Fibroblast of skin of left quadriceps (primary cell): ENCODE measurements at places on chromosomes 7 and 10.

- DNase-seq = no peak
These were observed 115.2 kb downstream of the TES start for GRCh38 chr7:116325517-116325916.

DNA sequence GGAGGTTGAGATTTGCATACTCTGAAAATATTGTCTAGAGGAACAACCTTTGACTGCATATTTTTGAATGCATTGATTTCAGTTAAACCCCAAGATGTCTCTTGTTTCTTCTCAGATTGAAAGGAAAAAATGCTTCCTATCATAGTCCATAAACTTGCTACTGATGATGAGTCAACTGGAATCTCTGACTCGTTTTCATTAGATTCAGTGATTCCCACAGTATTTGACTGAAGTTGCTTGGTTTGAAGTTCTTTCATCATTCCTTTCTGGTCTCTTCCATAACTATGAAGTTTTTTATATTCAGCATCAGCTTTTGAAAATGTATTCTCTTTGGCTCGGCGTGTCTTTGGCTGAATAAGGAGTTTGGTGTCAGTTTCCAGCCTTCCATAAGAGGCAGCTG is 10.7 kb downstream of the PEX1 start:
- DNase-seq = no peak

GRCh38 chr10:93515071-93516005 is 18.9 kb downstream of the CEP55 start:
- no peak for DNase-seq

DNA sequence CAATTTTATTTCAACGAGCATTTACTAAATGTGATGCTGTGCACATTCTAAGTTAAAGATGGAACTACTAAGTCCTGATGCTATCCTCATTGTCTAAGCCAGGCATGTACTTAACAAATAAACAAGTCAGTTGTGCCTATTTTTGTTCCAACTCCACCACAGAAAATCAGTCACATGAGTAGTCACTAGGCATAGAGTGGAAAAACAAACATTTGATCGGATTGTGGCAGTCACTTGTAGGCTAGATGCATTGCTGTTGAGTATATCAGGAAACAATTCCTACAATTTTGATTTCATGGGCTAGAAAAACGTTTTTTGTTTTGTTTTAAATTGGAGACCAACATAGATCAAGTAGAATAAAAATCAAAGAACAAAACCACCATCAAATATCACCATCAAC is 177.6 kb upstream of the SLC25A13 start:
- no peak for DNase-seq

- DNase-seq = no peak
These were observed 1.5 kb downstream of the TRIL start for GRCh38 chr7:28956608-28957063.

GRCh38 chr7:116197360-116197759 is 13.0 kb upstream of the TES start:
- DNase-seq = peak; percentile 88

DNA sequence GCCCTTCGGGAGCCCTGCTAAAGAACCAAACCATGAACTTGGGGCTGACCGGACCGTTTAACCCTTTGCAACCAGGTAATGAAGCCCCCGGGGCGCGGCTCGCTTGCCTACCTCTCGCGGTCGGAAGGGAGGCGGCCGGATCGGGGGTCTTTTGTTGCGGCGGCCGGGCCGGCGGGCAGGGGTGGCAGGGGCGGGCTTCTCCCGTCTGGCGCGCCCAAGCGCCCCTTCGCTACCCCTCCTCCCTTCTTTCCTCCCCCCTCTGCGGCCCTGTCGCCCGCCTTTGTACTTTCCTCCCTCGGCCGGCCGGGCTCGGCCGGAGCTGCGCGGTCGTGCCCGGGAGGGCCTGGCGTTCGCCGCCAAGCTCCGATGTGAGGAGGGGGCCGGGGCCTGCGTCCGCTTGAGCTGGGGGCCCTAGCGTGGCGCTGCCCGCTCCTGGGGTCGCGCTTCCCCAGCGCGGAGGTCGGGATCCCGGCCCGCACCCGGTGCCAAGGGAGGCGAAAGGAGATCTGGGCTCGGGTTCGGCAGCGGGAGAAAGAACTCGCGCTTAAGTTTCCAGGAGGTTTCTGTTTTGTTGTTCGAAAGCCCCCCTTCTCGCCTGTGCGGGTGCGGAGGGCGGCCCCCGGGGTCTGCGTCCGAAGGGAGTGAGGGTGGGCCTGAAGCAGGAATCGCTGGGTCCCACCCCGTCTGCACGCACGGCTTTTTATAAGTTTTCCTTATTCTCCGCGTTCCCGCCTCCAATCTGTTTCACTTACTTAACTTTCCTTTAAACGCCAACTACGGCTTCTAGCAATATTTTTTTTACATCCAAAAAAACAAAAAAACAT is 436.8 kb upstream of the GALNT17 start:
- DNase-seq = no peak

GRCh38 chr7:114126095-114126494 is 207.3 kb upstream of the PPP1R3A start:
- DNase-seq = no peak

DNA sequence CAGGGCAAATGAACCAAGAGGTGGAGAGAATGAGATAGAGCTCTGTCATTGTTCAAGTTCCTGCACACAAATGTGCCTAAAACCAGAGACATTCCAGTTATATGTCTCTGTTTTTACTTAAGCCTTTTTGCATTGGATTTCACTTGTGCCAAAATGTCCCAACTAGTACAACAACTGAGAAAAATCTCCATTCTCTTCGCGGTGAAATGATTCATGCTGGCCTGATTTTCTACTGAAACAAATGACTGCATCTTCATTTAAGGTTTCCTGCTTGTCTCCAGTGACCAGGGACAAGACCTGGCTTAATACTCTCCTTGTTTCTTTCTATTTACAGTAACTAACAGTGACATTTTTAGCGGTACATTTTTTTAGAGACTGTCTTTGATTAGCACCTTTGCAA is 714.9 kb downstream of the KCNMA1 start:
- no peak for DNase-seq

DNA sequence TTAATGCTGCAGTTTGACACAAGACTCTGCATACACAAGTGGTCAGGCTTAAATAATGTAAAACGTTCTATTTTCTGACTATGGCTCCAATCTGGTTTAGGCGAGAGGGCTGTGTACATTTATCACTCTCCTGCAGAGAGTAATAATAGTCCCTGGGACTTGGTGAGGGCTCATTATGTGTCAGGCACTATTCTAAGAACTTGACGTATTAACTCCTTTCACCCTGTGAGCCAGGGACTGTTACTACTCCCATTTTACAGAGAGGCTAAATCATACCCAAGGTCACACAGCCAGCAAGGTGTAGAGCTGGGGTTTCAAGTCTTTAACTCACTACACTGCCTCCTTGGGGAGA is 187.2 kb upstream of the LYZL2 start:
- DNase-seq = no peak

- no peak for DNase-seq
These were observed 14.6 kb upstream of the NPS start for GRCh38 chr10:127534496-127534895.

DNA sequence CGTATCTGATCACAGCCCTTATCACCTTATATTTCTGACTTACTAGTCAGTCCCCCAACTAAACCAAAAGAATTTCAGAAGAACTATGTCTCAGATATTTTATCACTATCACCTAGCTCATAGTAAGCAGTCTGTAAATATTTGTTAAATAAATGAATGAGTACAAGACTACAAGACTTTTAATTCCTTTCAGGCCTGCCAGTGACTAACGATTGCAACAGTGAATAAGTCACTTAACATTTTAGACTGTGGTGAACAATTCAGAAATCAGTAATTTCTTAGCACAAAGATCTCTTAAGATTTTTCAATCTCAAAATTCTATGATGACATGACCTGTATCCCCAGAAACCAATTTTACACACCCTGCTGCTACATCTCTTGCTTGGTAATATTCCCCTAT is 162.2 kb downstream of the IMMP2L start:
- no peak for DNase-seq

DNA sequence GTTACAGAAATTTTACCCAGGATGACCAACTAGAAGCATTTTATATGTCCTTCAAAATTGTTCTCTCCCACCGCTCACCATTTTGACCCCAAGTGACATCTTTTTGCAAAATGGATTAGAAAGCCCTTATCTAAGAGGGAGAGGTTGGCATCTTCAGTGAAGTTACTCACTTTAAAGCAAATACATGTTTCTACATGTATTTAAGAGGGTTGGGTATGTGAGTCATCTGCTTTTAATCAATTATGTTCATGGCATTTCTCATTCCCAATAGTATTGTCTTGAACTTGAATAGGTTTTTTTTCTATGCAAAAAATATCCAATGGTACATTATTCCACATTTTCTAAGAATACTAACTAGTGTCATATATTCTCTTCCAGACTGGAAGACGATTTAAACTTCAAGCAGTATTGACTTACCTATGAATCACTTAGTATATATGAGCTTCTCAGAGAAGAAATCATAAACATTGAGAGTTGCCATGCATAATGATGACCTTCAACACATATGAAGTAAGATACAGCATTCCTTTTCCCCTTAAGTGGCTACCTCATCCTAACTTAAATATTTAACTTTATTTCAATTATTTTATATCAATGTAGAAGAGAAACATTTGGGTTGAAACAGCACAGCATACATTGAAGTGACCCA is 132.8 kb downstream of the POLR1F start:
- DNase-seq = no peak

- DNase-seq = no peak
These were observed 15.5 kb upstream of the CPXM2 start for GRCh38 chr10:123906884-123907652.

GRCh38 chr10:81875467-81876252 is 666 bp downstream of the NRG3 start:
- no peak for DNase-seq

DNA sequence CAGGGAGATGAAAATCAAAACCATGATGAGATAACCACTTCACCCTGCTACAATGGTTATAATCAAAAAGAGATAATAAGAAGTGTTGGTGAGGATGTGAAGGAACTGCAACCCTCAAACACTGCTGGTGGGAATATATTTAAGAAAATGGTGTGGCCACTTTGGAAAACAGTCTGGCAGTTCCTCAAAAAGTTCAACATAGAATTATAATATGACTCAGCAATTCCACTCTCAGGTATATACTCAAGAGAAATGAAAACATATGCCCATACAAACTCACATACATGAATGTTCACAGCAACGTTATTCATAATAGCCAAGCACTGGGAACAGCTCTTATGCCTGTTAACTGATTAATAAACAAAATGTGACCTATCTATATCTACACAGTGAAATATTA is 104.8 kb downstream of the SLC25A13 start:
- DNase-seq = no peak

GRCh38 chr10:35150308-35150707 is 23.7 kb downstream of the CREM start:
- no peak for DNase-seq

GRCh38 chr7:81769891-81770727 is at the start of gene HGF:
TSS of gene HGF (minus strand) at chr7:81770047. CDS start at chr7:81769971, 76 bp downstream.
- peak; percentile 32 for DNase-seq

- DNase-seq = no peak
These were observed 64.5 kb downstream of the TMEM209 start for GRCh38 chr7:130140551-130141160.

- no peak for DNase-seq
These were observed 12.6 kb upstream of the UBE2D1 start for GRCh38 chr10:58322072-58322834.

GRCh38 chr7:1368682-1369571 is 90.3 kb downstream of the MICALL2 start:
- no peak for DNase-seq

DNA sequence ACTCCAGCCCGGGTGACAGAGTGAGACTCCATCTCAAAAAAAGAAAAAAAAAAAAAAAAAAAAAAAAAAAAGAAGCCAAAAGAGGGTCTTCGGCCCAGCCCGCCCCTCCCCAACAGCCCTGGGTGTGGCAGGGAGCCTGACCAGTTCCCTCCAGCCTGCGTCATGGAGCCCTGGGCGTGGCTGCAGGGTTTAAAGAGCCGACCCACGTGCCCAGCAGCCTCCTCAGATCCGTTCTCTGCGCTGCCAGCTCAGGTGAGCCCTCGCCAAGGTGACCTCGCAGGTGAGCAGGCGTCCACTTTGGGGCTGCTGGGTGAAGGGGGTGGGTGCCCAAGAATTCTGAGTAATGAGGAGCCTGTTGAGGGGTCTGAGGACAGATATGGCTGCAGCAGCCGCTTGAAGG is at the start of gene FXYD4:
TSS of gene FXYD4 (plus strand) at position 219 of the 400 bp plus-strand sequence. CDS start 2,111 bp downstream, outside the sequence.
- DNase-seq = no peak

- DNase-seq = no peak
These were observed 95.2 kb upstream of the PTER start for GRCh38 chr10:16341637-16342036.

- no peak for DNase-seq
These were observed 49.0 kb downstream of the TES start for GRCh38 chr7:116259156-116259870.

- DNase-seq = no peak
These were observed 8.2 kb upstream of the BLVRA start for GRCh38 chr7:43750016-43750887.

GRCh38 chr7:134452991-134453473 is 5.9 kb downstream of the AKR1B1 start:
- DNase-seq = no peak

GRCh38 chr10:102994531-102995295 is 76.6 kb downstream of the CNNM2 start:
- DNase-seq = no peak

DNA sequence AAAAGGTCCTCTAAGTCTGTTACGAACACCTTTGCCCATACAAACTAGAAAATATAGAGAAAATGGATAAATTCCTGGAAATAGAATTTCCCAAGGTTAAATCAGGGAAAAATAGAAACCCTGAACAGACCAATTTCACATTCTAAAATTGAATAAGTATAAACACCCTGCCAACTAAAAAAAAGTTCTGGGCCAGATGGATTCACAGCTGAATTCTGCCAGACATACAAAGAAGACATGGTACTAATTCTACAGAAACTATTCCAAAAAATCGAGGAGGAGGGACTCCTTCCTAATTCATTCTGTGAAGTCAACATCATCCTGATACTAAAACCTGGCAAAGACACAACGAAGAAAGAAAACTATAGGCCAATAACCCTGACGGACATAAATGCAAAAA is 400.4 kb upstream of the SEMA3A start:
- DNase-seq = no peak

- peak; percentile 95 for DNase-seq
These were observed 152.7 kb downstream of the SKIDA1 start for GRCh38 chr10:21372651-21373410.

DNA sequence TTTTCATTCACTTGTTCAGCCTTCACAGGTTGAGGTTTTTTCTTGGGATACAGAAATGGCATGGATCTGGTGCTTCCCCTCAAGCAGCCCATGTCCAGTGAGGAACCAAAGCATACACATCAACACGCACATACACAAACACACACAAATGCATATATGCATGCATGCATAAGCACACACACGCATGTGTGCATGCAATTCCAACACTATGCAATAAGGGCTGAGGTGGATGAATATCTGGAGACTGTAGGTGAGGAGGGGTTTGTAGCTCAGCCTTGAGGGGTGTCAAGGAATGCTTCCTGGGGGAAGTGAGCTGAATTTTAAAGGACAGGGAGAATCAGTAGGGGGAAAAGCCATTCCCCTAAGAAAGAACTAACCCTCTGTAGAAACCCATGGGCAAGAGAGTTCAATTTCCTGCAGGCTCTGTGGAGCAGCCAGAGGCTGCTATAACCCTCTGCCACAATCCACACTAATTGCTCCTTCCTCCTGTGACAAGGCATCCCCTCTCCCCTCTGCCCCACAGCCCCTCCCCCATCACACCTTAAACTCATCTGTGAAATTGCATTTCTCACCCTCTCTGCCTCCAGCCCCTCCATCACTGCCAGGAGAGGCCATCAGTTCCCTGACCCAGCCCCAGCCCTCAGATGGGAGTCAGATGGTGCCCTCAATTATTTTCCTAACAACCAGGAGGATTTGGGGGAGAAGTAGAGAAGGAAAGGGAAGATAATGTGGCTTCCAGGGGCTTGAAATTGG is 316.4 kb downstream of the RPS24 start:
- no peak for DNase-seq
